CD4-positive, alpha-beta T cell treated with Interleukin-15 for 4 hours (primary cell): ENCODE measurements at places on chromosomes 3 and 15.
A peak's percentile ranks its signal among the peaks of the same experiment; 100 is the strongest.

DNA sequence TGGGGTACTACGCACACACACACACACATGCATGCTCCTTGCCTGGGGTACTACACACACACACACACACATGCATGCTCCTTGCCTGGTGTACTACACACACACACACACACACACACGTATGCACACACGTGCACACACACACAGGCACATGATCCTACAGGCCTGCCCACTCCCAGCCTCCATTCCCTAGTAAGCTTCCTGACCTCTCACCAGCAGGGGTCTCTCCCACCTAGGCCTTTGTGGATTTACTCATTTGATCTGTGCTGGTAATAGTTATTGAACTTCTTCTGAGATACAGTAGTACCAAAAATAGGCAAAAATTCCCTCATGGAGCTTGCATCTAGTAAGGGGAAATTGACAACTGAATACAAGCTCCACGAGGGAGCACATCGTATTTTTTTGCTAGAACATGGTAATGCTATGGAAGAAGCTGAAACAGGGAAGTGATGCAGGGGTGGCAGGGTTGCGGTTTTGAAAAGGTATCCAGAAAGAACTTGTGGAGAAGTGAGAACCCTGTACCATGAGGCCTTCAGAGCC is 19.1 kb downstream of the TTC21A start:
- peak; percentile 45 for DNase-seq

DNA sequence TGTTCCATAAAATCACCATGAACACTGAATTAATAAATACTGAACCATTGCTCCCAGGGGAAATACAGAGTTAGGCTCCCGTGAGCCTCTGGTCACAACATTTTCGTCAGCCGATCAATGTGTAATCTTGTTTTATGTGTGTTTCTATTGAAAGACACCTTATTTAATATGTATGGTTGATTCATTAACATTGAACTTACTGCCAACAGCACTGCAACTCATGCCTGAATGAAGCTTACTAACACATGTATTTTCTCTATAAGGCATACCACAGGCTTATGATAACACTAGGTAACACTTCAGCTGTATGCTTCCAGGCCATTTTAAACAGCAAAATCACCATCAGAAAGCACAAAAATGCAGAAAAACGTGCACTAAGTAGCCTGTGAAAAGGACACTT is 9.1 kb upstream of the REC114 start:
- DNase-seq = no peak

- no peak for DNase-seq
Measured at GRCh38 chr3:105233010-105233409, 133.7 kb upstream of the ALCAM start.

DNA sequence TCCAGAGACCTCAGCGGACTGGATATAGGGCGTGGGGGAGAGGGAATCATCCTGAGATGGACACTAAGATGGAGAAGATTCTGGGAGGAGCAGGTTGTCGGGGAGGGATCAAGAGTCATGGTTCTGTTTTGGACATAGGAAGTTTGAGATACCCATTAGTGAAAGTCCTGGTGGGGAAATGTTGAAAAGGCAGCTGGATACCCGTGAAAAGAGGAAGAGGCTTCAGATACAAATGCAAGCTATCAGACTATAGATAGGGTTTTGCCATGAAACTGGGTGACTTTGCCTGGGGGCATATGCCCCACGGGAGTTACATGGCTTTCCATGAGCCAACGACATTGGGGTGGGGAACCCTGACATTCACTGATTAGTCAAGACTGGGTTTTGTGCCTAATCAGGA is 1.1 kb upstream of the GPR62 start:
- DNase-seq = no peak

DNA sequence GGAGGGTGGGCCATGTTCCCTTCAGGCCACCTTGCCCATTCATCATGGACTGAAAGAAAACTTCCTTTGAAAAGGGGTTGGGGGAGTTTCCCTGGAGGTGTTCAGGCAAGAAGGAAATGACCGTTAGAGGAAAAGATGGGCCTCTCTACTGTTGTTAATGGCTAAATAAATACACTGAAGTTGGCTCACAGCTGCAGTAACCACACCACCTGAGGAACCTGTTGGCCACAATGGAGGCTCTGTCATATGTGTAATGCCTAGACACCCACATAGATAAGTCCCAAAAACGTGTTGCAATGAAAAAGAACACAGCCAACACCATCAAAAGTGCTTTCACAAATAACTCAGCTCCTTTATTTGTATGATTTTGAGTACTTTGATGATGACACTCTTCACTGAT is 38.2 kb upstream of the FAM3D start:
- no peak for DNase-seq

GRCh38 chr3:172355836-172356235 is 92.4 kb downstream of the GHSR start:
- DNase-seq = no peak

GRCh38 chr3:17137321-17137826 is 252.6 kb downstream of the PLCL2 start:
- DNase-seq = no peak

DNA sequence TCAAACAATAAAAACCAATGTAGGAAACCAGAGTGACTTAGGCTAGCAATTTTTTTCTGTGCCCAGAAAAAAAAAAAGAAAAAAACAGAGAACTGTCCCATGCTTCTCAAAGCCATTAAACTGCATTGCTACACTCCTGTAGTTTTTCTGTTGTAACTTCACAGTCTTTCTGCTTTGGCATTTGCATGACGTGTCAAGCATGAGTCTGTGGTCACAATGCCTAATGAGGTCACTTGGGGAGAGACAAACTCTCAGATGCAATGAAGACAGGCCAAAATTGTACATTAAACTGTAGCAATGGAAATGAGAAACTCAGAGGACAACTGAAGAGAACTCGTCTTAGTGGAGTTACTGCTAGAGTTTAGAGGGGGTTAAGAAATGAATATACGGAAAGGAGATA is 30.8 kb downstream of the CCDC80 start:
- no peak for DNase-seq

DNA sequence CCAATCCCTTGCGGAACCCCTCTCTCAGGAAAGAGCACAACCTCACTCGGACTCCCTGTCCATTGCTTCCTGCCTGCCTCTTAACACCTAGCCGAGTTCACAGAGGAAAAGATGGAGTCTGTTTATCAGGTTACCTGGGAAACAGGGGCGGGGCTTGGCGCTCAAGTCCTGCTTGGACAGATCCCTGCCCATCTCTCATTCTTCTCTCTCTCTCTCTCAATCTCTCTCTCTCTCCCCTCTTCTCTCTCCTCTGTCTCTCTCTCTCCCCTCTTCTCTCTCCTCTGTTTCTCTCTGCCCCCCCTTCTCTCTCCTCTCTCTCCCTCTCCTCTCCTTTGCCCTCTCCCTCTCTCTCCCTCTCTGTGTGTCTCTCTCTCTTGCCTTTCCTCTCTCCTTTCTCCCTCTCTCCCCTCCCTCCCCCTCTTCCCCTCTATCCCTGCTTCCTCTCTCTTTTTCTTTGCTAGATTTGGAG is at the start of gene EFHB:
Gene EFHB, minus strand, starts transcription at position 120 of the 469 bp plus-strand sequence. CDS start 199 bp downstream, outside the sequence.
- no peak for DNase-seq

- peak; percentile 56 for DNase-seq
Measured at GRCh38 chr15:65833501-65834205, 35.6 kb upstream of the RAB11A start.

DNA sequence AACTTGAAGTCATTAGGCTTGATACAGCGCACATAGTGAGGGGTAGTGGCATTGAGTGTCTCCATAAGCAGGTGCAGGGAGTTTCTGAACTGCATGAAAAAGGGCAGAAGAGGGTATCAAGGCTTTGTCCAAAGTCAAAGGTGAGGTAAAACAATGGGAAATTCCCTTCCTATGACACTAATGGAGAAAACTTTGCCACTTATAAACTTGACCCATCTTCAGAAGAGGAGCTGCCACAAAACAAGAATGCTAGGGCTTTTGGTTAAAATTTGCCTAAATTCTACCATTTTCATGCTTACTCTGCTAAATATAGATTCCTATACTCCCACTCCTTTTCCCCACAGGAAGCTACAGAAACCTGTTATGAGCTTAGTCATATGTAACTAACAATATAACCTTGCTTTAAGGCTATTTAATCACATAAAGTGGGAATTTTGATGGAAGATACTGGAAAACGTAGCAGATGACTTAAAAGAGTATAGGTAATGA is 87.5 kb upstream of the MYO5C start:
- no peak for DNase-seq

DNA sequence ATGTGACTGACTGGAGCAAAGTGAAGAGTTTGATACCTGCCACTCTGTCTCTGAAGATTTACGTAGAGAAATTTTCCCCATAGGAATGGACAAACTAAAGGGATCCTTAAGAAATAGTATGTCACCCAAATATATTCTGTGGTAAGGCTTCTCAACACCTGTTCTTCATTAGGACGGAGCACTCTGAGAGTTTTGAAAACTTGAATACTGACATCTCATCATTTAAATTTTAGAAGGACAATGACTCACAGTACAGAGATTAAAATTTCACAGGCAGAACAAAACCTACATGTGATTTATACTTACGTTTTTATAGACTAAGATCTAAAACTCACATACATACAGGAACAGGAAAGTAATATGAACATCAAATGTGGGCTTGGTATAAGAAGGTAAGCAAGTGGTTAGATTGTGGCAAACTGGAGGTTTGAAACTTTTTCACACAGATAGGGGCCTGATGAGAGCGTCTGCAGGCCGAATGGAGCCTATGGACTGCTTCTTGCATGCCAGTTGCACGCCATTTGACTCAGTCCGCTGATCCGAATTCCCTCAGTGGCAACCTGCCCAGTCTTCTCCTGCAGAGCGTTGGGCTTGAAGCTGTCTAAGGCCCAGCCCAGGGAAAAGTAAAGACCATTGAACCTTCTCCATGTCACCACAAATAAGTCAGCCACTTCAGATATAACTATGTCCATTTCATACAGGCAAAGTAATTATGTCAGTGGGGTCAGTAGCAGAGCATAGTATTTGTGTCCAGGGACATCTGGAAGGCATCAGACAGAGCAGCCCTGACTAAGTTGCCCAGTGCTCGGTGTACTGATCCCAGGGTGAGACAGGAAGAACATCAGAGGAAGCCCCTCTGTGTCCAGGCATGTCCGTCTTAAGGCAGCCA is 45.7 kb downstream of the ZBTB38 start:
- peak; percentile 38 for DNase-seq

DNA sequence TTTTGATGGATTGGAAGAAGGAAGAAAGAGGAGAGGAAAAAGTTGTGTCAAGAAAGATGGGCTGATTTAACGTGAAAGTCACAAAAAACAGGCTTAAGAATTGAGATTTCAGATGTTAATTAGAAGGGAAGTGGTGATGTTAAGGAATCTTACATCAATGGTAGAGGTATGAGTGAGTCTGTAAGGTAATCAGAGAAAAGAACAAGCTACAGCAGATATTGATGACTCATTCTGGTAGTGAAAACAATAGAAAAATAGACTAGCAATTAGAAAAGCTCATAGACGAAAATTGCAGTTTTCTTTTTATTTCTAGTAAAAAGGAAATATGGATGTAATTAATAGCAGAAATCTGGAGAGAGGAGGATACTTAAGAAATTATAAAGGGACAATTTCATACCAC is 559.6 kb downstream of the MCTP2 start:
- no peak for DNase-seq

DNA sequence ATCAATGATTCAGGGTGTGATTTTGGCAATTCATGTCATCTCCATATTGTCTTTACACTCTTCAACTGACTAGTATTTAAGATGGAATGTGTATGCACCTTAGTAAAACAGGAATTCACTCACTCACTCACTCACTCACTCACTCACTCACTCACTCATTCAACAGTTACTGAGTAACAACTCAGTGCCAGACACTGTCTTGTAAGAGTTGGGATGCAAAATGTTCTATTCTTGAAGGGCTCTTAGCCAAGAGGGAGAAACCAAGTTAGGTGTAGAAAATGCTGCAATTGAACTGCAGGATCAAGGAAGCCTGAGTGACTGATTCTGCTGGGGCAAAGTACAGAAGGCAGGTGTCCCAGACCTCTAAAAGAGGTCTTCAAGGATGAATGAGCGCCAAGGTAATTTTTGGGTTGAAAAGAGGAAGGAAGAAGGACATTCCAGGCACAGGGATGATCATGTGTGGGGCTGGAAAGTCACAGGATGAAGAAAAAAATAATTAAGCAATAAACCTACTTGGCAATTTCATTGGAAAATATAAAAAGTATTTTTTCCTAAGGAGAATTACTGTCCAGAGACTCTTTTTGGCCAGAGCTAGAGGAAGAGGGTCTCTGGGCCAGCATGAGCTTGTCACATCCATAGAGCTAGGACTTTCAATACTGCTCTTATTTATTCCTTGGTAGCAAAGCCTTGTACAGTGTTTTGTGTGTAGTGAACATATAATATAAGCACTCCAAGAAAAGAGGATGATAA is 58.9 kb upstream of the ETV5 start:
- DNase-seq = no peak

GRCh38 chr3:99874237-99875002 is 56.8 kb downstream of the CMSS1 start:
- no peak for DNase-seq

DNA sequence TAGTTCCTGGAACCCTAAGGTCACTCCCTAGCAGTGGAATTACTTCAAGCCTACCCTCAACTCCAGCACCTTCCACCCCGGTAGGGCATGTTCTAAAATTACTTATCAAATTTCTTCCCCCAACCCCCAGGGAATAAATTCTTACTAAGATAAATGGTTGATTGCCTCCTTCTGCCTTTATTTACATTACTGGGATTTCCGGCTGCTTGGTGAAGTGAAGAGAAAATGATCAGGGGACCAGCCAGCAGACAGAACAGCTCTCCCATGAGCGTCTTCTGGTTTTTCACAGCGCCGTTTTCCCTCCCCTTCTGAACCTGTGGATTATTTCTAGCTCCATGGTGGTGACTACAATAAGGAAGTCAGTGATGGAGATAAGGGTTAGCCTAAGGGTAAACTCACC is 521.5 kb upstream of the PPP2R3A start:
- no peak for DNase-seq

- DNase-seq = no peak
Measured at GRCh38 chr15:99324082-99324620, 72.9 kb downstream of the LRRC28 start.

DNA sequence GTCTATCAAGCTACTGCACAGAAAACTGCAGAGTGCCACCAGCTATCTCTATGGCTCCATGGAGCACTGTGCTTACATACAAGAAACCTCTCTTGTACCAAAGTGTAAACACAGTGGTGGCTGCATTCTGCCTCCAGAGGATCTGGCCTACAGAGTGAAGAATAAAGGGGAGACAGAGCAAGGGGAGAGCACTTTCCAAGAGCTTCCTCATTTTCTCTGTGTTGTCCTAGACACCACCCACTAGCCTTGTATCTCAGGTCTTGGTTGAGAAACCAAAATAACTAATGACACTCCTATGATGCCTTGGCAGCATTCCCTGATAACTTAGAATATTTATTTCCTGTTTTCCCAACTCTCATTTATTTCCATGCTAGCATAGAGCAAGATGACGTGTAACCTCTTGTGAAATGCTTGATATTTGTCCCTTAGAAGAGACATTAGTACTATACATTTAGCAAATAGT is 56.9 kb upstream of the PHLDB2 start:
- DNase-seq = no peak

DNA sequence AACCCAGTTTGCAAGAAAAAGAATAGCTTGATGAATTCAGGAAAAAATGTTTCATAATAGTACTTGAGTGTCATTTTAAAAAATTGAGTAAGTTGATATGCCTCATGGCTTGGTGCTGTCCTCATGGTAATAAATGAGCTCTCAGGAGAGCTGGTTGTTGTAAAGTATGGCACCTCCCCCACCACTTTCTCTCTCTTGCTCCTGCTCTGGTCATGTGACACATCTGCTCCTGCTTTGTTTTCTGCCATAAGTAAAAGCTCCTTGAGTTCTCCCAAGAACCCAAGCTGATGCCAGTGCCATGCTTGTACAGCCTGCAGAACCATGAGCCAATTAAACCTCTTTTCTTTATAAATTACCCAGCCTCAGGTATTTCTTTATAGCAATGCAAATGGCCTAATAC is 108.8 kb upstream of the CRBN start:
- no peak for DNase-seq
